ENCODE measurements at places on chromosomes 6 and 20.

GRCh38 chr6:1382883-1383728 lies 6.3 kb upstream of the FOXF2 start:
- no peak for DNase-seq

DNA sequence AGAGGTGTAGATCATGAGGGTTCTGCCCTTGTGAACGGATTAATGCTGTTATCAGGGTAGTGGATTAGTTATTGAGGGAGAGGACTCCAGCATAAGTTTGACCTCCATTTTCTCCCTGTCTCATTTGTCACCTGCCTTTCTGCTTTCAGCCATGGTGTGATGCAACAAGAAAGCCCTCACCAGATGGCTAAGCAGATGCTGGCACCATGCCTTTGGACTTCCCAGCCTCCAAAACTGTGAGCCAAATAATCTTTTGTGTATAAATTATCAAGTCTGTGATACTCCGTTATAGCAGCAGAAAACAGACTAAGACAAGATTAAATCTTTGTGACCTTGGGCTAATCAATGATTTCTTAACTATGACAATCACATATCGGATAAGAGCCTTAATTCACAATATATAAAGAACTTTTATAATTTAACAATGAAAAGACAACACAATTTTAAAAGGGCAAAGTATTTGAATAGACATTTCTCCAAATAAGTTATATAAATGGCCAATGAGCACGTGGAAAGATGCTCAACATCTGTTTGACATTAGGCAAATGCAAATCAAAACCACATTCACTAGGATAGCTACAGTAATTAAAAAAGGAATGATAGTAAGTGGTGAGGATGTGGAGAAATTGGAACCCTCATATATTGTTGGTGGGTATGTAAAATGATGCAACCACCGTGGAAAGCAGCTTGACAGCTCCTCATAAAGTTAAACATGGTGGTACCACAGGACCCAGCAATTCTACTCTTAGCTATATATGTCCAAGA lies 45.3 kb upstream of the IFNGR1 start:
- peak; percentile 38 for DNase-seq

DNA sequence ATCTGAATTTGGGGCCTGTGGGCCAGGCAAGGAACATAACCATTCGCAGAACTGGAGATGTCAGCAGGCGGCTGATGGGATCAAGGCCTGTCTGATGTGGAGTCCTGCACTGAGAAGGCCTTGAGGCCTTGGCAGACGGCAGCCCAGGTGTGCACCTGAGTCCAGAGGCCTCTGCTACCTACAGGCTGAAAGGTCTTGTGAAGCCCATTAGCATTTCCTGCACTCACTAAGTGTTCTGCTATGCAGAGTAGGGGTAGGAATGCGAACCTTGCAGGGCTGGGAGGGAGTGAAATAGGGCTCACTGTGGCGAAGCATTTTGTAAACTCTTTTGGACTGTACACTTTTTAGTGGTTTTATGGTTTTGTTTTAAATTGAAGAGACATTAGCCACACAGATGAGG lies 48.3 kb upstream of the RNF24 start:
- no peak for DNase-seq

DNA sequence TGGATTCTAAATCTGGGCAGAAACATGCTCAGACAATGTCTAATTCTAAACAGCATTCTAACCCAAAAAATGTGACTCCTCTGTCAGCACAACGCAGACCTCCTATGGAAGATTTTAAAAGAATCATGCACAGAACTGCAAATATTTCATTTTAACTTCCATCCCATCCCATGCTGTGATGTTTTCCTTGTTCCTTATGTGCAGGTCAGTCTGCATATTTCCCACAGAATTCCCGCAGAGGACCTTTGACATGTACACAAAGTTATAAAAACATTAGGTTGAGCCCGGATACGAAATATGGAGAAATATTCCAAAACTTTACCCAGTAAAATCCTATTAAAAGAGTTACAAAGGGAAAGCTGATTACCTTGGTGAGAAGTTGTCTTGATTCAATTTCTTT lies 467.1 kb upstream of the EPHA7 start:
- no peak for DNase-seq

- DNase-seq = no peak
Measured at GRCh38 chr20:58228484-58229197, at the start of gene ANKRD60. Gene ANKRD60 (minus strand): TSS chr20:58228653. CDS start chr20:58228653, 0 bp downstream.

DNA sequence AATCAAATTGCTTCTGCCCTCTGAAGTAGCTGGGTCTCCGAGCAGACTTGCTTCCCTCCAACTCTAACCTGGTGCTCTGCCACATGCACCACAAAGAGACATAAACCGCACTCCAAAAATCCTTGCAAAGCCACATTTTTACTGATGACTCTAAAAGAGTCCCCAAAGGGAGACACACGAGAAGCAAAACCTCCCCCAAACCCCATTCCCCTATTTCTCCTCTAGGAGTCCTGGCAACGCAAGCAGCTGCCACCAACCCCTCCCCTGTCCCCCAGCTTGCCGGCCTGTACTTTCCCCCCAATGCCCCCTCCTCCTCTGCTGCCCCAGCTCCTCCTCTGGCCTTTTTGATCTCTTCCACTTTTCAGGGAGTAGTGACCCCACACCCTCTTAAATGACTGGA lies 180.1 kb upstream of the ARID1B start:
- no peak for DNase-seq

DNA sequence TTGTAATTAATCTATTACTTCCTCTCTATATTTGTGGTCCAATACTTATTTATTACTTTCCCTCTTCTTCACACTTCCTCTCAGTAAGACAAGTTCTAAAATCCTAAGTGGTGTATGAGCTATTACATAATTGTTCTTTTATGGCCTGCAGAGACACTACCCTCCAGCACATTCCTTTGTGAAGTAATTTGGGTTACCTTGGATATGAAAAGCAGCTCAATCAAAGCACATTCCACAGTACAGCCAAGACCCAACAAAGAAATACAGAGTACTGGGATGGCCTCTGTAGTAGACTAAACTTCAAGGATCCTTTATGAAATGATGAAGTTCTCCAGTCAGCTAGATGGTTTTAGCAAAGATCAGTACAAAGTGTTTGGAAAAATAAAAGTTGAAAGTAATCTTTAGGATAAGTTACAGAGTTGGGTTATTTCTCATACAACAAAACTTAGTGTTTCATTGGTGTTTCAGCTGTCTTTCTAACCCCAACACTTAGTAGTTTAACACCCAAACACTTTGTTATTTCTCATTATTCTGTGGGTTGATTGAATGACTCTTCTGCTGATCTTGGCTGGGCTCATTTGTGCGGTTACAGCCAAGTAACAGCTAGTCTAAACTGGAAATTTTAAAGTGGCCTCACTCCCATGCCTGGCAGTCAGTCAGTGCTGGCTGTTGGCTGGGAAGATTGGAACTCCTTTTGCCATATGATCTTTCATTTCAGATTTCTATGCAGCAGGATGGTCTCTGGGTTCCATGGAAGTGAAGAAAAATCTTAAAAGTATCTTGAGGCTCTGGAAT lies 161.5 kb upstream of the POU3F2 start:
- DNase-seq = no peak

DNA sequence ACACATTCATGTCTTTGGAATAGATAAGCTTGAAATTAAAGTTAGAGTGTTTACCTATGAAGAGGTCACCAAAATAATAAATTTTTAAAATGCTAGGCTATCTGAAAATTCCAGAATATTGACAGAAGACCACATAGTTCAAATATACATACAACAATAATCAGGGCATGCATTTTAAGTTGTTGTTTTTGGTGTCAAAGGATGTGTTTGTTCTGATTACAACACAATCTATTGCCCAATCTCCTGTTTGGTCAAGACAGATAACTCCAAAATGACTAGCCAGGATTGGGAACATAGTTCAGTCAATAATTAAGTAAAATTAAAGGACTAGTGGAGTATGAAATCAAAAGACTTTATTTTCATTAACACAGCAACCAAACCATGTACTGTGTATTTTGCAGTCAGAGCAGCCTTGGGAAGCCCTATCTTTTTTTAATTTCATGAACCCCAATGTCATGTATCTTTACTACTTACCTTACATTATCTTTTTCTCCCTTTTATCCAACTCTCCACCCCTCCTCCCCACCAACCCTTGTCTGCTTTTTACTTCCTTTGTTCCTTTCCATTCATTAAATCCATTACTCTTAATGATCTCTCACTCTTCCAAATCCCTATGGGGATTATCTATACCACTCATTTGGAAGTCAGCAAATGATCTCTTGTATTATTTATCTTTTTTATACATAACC lies 111.2 kb downstream of the CDK19 start:
- DNase-seq = no peak

- DNase-seq = no peak
Measured at GRCh38 chr6:137025786-137026730, 18.7 kb downstream of the IL20RA start.

DNA sequence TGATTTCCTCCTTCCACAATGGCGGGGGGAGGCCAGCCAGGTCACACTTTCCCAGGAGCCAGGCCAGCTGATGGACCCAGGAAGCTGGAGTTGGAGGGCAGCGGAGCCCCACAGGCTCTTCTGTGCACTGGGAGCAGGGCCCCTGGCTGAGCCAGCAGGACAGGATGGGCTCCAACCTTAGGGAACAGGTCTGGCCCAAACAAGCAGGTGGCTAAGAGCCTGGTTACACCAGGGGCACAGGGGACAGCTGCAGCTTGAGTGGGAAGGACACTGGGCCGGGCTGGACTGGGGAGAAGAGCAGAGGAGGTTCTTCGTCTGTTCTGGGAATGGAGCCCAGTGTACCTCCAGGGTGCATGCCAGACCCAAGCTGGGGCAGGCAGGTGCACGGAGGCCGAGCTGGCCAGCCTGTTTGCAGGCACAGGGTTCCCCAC lies 102.3 kb downstream of the DLL1 start:
- no peak for DNase-seq

DNA sequence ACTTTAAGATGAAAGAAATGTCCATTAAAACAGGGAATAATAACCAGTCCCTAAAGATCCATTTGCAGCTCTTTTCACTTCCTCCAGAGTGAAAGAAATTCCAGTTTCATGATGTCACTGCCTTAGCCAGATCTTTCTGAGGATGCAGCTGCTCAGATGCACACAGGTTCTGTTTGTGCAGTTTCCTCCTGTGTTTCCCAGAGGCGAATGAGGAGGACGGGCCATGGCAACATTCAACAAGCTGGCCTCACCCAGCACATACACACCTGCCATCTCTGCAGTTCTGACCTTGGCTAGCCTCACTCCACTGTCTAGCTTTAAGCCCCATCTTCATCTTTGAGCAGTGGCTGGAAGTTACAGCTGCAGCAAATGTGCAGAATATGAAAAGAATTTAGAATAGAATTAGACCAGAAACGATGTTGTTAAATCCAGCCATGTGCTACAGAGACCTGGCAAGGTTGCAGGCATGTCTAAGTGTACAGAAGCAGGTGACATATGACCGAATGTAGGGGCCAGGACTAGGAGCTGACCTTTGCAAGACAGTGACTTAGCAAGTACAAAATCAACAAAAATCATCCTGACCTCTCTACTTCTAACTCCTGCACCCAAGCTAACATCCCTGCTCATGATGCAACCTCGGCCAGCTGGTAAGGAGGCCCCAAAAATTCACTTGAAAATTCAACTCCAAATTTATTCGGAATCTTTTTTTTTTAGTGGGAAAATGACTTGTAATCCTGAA lies 35.0 kb downstream of the FAM50B start:
- DNase-seq = peak; percentile 62

GRCh38 chr20:23365390-23366165 lies 3.6 kb downstream of the GZF1 start:
- no peak for DNase-seq

GRCh38 chr6:33755070-33755869 lies 8.6 kb upstream of the IP6K3 start:
- DNase-seq = no peak

DNA sequence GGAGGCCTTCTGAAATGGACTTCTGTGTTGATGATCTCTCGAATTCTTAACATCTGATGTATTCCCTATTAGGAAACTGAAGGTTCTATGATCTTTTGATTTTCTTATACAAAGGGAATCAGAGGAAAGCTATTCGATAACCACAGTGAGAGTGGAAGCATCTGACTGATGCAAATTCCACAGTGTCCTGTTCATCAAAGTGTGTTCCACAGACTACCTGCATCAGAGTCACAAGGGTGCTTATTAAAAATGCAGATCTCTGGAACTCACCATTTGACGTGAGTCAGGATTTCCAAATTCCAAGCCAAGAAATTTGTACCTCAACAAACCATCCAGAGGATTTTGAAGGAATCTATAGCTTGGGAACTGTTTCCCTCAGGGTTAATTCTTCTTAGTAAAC lies 4.4 kb upstream of the MEP1A start:
- no peak for DNase-seq

DNA sequence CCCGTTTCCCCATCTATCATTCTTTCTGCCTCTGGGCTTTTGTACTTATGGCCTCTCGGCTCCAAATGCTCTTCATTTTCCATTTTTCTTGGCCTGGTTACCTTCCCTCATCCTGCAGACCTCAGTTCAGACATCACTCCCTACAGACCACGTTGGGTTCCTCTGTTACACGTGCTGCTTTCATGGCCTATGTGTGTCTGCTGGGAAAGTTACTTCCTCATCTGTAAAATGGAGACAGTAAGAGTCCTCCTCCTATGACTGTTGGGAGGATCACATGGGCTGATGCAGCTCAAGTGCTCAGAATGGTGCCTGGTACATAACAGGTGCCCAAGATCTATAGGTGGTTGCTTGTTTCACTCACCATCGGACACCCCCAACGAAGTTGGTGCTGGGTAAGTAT lies 13.5 kb downstream of the KCNK17 start:
- no peak for DNase-seq

GRCh38 chr20:46291401-46291800 lies 16.9 kb downstream of the CDH22 start:
- DNase-seq = no peak

DNA sequence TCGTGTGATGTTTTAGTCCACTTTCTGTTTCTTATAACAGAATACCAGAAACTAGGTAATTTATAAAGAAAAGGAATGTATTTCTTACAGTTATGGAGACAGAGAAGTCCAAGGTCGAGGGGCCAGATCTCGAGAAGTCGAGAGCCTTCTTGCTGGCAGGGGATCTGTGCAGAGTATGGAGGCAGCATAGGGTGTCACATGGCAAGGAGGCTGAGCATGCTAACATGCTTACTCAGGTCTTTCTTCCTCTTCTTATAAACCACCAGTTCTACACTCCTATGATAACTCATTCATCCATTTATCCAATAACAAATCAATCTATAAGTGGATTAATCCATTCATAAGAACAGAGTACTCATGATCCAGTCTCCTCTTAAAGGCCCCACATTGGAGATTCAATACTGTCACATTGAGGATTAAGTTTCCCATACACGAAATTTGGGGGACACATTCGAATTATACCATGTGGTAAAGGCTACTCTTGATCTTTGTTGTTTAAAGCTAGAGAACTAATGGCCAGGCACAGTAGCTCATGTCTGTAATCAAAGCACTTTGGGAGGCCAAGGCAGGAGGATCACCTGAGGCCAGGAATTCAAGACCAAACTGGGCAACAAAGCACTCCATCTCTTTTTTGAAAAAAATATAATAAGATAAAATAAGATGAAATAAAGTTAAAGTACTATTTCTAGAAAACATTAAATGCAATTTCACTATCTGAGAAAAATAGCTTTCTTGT lies 2.1 kb downstream of the GOPC start:
- no peak for DNase-seq

All from HFF-Myc (cell line).